ENCODE measurements at places on chromosomes 6 and 20.

GRCh38 chr20:19120569-19120968, 91.9 kb upstream of the SLC24A3 start:
- no peak for DNase-seq

- DNase-seq = peak; percentile 23
These were observed 11.5 kb downstream of the PRDM1 start for GRCh38 chr6:106097411-106098231.

DNA sequence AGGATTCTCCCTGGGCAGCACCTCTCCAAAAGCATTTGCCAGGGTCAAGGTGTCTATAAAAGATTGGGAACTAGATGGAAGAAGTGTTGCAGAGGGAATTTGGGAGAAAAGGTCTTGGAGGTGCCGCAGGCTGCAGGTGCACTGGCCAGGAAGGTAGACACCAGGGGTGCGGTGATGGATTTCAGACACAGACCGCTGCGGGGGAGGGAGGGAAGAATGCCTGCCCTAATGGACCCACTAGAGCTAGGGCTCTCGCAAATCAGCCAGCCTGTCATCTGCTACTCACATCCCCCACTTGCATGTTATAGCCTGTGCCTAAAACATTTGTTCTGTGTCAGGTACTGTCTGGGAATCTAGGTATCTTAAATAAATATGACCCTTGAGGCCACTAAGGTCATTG, 193.6 kb upstream of the SLC24A3 start:
- no peak for DNase-seq

DNA sequence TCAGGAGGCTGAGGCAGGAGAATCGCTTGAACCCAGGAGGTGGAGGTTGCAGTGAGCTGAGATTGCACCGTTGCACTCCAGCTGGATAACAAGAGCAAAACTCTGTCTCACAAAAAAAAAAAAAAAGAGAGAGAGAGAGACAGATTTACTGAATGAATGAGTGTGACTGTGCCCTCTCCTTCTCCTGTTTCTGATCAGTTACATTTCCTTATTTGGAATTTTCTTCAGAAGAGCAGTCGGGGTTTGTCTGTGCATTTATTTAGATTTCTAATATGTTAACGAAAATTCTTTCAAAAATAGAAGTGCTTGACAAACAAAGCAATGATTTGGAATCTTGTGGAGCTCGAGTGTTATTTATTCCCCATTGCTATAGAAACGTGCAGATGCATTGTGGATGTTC, 6.4 kb upstream of the LRRN4 start:
- DNase-seq = no peak
